T-helper 17 cell (primary cell): ENCODE measurements at places on chromosomes 3 and 15.

DNA sequence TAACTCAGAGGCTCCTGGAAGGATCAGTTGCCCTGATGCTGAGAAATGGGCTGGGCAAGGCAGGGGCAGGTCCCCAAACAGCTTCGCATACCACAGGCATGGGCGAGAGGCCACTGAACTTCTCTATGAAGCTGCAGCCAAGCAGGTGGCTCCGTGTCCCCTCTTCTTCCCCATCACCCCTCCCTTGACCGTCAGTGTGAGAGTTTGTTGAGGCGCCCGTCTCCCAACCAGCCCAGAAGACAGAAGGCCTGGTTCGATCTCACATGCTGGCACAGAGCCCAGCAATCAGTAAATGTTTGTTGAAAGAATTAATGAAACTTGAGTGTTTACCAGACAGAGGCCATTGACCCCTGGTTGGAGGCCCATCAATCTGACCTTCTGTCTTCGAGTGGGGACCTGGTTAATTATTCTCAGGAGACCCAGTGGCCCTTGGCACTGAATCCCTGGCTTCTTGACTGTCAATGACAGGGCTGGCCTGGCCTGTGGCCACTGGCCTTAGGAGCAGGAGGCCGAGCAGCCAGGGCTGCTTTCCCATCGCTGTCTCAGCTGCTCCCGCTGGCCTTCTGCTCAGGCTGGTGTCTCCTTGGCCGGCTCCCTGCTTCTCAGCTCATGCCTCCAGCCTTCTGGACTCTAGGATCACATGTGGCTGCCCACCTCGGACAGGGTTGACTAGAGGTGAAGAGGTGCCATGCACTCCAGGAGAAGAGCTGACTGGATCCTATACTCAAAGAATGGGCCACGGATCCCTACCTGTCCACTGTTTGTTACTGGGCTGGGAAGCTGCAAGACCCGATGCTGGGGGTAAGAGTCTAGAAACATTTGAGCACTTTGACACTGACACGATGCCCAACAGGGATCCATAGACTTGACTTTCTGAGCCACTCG lies 113.4 kb downstream of the ASB7 start:
- DNase-seq: no peak
- H3K4me1 ChIP-seq: peaks cover 3% of the 10 kb centered on the region
- H3K36me3 ChIP-seq: peaks cover 3% of the 10 kb centered on the region
- no peak overlapping the region for H3K27ac ChIP-seq
- H3K27me3 ChIP-seq: peaks cover 26% of the 10 kb centered on the region
- H3K4me3 ChIP-seq: no peak overlapping the region

- no peak for DNase-seq
- peak overlapping the region; percentile 3 for H3K27ac ChIP-seq
- H3K4me3 ChIP-seq: no peak overlapping the region
These were observed 123.8 kb downstream of the SV2B start for GRCh38 chr15:91223863-91224262.

DNA sequence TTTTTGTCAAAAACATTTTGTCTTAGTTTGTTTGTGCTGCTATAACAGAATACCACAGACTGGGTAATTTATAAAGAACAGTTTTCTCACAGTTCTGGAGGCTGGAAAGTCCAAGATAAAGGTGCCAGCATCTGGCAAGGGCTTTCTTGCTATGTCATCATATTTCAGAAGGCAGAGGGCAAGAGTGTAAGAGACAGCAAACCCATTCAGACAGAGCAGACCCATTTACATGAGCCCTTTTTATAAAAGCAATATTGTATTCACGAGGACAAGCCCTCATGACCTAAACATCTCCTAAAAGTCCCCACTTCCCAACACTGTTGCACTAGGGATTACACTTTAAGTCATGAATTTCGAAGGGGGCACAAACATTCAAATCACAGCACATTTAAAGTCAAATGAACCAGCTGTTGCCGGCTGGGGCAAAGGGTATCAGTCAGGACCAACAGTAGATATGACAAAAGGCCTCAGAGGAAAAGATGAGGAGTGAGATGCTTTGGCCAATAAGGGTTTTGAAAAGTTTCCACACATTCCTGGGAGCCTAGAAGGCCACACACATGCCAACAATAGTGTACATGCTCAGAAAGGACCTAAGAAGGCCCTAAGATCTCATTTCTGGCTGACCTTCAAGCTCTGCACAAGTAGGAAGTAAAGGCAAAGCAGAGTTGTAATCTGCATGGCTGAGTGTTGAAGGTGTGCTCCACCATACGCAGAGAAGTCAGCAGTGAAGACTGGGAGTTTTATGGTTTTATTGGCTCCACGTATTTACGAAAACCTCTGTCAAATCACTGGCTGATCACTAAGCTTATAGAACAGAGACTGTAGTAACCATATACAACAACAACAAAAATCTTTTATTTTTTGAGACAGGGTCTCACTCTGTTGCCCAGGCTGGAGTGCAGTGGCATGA lies 37.9 kb downstream of the UQCC5 start:
- H3K27ac ChIP-seq: no peak overlapping the region
- no peak for DNase-seq
- no peak overlapping the region for H3K4me3 ChIP-seq

GRCh38 chr15:40450047-40450446 lies 9.3 kb downstream of the BAHD1 start:
- no peaks in the 10 kb centered on the region for H3K36me3 ChIP-seq
- H3K27me3 ChIP-seq: no peaks in the 10 kb centered on the region
- peaks cover 60% of the 10 kb centered on the region for H3K4me1 ChIP-seq
- no peak for DNase-seq
- no peak overlapping the region for H3K4me3 ChIP-seq

DNA sequence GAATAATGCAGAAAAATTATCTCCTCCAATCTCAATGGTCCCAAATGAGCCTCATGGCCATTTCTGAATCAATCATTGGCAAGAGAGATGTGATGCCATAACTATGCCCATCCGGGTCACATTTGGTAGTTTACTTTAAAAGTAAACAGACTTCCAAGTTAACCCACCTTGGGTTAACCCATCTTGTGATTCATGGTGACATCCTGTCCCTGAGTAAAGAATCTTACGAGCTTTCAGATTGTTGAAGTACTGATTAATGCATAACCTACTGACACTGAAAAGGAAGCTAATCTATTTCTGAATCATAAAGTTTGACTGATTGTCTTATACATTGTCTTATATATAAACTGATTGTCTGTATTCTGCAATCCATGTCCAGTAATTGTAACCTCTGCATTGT lies 467.2 kb upstream of the AGTR1 start:
- DNase-seq: no peak
- H3K36me3 ChIP-seq: no peaks in the 10 kb centered on the region
- peaks cover 2% of the 10 kb centered on the region for H3K4me1 ChIP-seq
- H3K4me3 ChIP-seq: no peak overlapping the region

DNA sequence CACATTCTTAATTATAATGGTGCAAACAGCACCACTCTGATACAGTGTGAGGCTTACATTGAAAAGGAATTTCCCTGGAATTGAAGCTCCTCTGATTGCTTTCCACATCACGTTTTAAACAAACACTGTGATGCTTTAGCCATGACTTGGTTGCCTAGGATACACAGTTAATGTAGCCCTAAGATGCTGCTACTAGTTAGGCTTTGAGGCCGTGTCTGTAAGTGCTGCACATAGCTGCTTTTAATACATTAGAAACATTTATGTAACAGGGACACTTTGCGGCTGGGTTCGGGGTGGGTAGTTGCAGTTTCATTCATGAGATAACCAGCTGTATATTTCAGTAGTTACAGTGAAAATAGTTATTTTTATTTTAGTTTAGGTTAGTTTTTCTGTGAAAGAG lies 334.7 kb downstream of the NLGN1 start:
- no peaks in the 10 kb centered on the region for H3K36me3 ChIP-seq
- H3K4me1 ChIP-seq: no peaks in the 10 kb centered on the region
- DNase-seq: no peak
- H3K27ac ChIP-seq: no peak overlapping the region

DNA sequence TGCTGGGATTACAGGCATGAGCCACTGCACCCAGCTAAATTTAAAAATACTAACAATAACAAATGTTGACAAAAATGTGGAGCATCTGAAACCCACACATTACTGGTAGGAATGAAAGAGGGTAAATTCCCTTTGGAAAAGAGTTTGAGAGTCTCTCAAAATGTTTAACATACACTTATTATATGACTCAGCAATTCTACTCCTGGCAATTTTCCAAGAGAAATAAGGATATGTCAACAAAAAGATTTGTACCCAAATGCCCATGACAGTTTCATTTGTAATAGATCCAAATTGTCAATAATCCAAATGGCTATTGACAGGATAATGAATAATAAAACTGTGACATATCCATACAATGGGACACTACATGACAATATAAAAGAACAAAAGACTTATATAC lies 9.0 kb downstream of the HCLS1 start:
- no peak for DNase-seq
- peaks cover 33% of the 10 kb centered on the region for H3K4me1 ChIP-seq
- H3K27ac ChIP-seq: peak overlapping the region; percentile 49

GRCh38 chr3:106256249-106256957 lies 387.6 kb upstream of the CBLB start:
- no peak for DNase-seq
- H3K27ac ChIP-seq: no peak overlapping the region
- no peaks in the 10 kb centered on the region for H3K27me3 ChIP-seq
- no peak overlapping the region for H3K4me3 ChIP-seq
- H3K4me1 ChIP-seq: no peaks in the 10 kb centered on the region
- no peaks in the 10 kb centered on the region for H3K36me3 ChIP-seq

DNA sequence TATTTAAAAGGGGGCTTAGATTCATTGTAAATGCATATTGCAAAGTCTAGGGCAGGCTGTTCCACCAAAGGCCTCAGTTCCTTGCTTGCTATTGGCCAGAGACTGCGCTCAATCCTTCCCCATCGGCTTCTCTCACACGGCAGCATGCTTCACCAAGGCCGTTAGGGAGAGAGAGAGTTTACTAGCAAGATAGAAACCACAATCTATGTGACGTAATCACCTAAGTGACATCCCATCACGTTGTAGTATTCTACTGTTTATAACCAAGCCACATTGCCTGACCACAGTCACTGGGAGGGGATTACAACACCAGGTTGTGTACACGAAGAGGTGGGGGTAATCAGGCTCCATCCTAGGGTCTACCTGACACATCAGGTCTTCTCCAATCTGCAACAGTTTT lies 16.0 kb upstream of the NPAP1 start:
- no peaks in the 10 kb centered on the region for H3K27me3 ChIP-seq
- H3K36me3 ChIP-seq: no peaks in the 10 kb centered on the region
- no peak overlapping the region for H3K4me3 ChIP-seq

GRCh38 chr3:127000761-127001160 lies 17.8 kb downstream of the PLXNA1 start:
- no peak overlapping the region for H3K4me3 ChIP-seq
- no peaks in the 10 kb centered on the region for H3K27me3 ChIP-seq
- peaks cover 3% of the 10 kb centered on the region for H3K4me1 ChIP-seq
- no peak overlapping the region for H3K27ac ChIP-seq
- no peak for DNase-seq
- peaks cover 2% of the 10 kb centered on the region for H3K36me3 ChIP-seq

DNA sequence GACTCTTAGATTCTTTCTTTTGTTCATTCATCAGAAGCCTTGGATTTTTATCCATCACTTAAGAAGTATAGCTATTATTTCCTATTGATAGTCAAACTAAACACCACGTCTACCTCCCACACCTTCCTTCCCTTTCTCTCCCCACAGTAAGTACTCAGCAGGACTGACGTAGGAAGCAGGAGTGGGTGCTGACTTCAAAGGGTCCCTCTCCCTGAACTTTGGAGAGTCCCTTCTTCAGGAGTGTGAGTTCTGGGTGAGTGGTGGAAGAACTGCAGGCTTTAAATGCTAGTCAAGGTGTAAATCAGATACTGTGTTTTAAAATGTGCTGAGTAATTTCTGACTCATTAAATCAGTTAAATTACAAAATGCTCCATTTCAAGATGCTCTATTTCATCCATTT lies 126.5 kb upstream of the BFSP2 start:
- H3K27ac ChIP-seq: no peak overlapping the region
- peaks cover 26% of the 10 kb centered on the region for H3K27me3 ChIP-seq
- no peak for DNase-seq
- H3K4me3 ChIP-seq: no peak overlapping the region
- no peaks in the 10 kb centered on the region for H3K36me3 ChIP-seq
- H3K4me1 ChIP-seq: no peaks in the 10 kb centered on the region

DNA sequence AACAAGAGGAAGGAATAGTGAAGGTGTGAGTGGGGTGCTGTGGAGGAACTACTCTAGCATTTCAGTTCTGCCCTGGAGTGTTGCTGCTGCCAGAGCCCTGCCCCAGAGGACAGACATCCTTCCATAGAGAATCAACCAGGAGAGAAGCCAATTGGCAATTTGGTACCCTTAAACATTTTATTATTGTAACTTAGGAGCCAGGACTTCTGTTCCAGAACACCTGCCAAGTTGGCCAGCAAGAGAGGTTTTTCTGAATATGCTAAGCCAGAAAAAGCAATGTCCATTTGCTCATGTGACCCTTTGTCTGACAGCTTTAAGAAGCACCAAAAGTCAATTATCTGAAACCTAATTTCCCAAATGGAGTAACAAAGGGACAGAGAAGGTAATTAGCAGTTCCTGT lies 264.9 kb downstream of the MEX3B start:
- H3K4me3 ChIP-seq: no peak overlapping the region
- DNase-seq: no peak
- H3K4me1 ChIP-seq: no peaks in the 10 kb centered on the region
- no peak overlapping the region for H3K27ac ChIP-seq
- H3K36me3 ChIP-seq: peaks cover 2% of the 10 kb centered on the region
- peaks cover 26% of the 10 kb centered on the region for H3K27me3 ChIP-seq

- no peak overlapping the region for H3K27ac ChIP-seq
- no peaks in the 10 kb centered on the region for H3K36me3 ChIP-seq
- H3K4me1 ChIP-seq: no peaks in the 10 kb centered on the region
- peaks cover 28% of the 10 kb centered on the region for H3K27me3 ChIP-seq
These were observed 40.8 kb downstream of the GOLGA6L1 start for GRCh38 chr15:23095796-23096195.

- H3K36me3 ChIP-seq: peaks cover 2% of the 10 kb centered on the region
- no peak for DNase-seq
- peaks cover 6% of the 10 kb centered on the region for H3K27me3 ChIP-seq
- no peak overlapping the region for H3K27ac ChIP-seq
- no peak overlapping the region for H3K4me3 ChIP-seq
- no peaks in the 10 kb centered on the region for H3K4me1 ChIP-seq
These were observed 433.1 kb downstream of the EPHB1 start for GRCh38 chr3:135228201-135228600.

GRCh38 chr15:98580572-98580971 lies 67.8 kb upstream of the IGF1R start:
- H3K27ac ChIP-seq: no peak overlapping the region
- no peak overlapping the region for H3K4me3 ChIP-seq
- peaks cover 47% of the 10 kb centered on the region for H3K27me3 ChIP-seq
- no peak for DNase-seq
- no peaks in the 10 kb centered on the region for H3K4me1 ChIP-seq

DNA sequence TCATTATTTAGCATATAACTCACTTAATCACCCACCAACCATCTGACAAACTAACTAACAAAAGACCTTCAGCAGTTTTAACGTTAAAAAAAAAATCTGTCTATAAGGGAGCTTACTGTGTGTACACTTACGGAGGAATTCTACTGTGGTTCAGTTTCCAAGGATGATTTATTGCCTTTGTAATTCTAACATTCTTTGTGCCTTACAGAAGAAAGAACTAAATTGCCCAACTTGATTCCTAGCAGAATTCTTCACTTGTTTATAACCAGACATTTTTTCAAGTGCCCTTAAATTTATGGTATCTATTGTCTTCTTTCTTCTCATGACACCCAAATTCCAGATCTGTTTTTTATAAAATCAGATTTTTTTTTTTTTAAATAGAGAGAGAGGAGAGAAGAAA lies 119.7 kb upstream of the IGSF10 start:
- H3K4me3 ChIP-seq: no peak overlapping the region
- peaks cover 7% of the 10 kb centered on the region for H3K27me3 ChIP-seq
- no peak for DNase-seq
- no peaks in the 10 kb centered on the region for H3K36me3 ChIP-seq
- no peaks in the 10 kb centered on the region for H3K4me1 ChIP-seq

- H3K36me3 ChIP-seq: no peaks in the 10 kb centered on the region
- H3K4me1 ChIP-seq: no peaks in the 10 kb centered on the region
These were observed 445.0 kb upstream of the TGFBR2 start for GRCh38 chr3:30161375-30161774.
